ENCODE measurements at places on chromosomes 3 and 15. TPM values are rescaled to one million over a fixed set of nuclear protein-coding genes. Genes with fewer than 3 reads are reported as not detected.

Gene SLC22A13
- not detected for total RNA-seq

Gene GOLGB1
- total RNA-seq = 36.8 TPM

Gene GPR149
- total RNA-seq = 0.12 TPM

Gene SLC51B
- 0.49 TPM for total RNA-seq

Gene SPINK8
- not detected for total RNA-seq

Gene RPUSD3
- 19.1 TPM for total RNA-seq

Gene BCL2A1
- total RNA-seq = 3.2 TPM

Gene IFT80
- total RNA-seq = 7.9 TPM

Gene SPTSSB
- 3.1 TPM for total RNA-seq

Gene GPR176
- total RNA-seq = 0.32 TPM

Gene SLC38A3
- total RNA-seq = 46.5 TPM

DNA sequence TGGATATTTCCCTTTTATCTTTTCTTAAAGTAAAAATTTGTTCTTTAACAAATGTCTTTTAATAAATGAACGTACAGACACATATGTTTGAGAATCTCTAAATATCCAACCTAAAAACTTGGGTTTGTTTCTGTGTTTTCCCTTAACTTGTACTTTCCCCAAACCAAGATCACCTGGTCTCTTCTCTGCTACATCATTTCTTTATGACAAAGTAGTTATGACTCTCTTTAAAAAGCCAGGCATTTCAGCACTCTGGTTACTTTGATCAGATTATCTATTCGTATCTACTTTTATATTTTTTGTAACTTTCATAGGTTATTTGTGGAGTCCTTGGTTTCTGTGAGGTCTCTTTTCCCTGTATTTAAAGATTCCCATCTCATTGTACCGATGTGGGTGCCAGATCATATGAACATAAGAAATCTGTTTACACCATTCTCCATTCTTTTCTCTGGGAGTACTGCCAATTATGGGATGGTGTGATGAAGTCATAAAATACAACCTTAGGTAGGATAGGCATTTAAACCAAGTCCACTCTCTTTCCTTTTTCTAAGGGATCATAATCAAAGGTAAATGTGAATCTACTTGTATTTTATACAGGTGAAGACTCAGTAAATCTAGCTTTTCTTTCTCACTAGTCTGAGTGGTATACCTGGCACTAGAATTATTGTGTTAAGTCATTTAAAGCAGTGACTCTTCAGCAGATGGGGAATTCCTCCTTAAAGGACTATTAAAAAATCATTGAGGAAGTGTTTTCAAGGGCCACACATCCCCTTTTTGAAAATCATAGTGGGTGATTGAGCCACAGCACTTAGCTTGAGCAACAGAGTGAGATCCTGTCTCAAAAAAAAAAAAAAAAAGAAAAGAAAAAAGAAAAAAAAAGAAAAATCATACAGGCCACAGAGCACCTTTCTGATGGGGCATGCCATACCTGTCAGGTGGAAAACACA, 12.4 kb upstream of the NFKBIZ start:
- peaks cover 20% of the 10 kb centered on the region for H3K4me1 ChIP-seq
- no peaks in the 10 kb centered on the region for H3K27me3 ChIP-seq
- no peak for DNase-seq
- no peak overlapping the region for H3K4me3 ChIP-seq
- no peaks in the 10 kb centered on the region for H3K36me3 ChIP-seq

DNA sequence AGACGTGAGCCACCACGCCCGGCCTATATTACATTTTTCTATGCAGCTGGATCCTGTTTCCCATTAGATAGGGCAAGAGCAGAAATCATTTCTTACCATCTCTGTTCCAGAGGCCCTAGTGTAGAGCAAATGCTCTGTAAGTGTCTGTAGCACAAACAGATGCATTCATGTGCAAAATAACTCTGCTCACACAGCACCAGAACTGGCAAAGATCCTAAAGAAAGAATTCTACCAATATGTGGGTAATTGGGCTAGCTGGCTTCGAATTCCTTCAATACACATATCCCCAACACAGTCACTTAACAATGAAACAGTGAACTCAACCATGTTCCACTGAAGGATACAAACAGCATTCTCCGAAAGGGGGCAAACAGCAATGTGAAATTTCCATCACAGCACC, 32.7 kb upstream of the DCUN1D1 start:
- no peaks in the 10 kb centered on the region for H3K27me3 ChIP-seq
- H3K27ac ChIP-seq = no peak overlapping the region
- DNase-seq = no peak
- no peak overlapping the region for H3K4me3 ChIP-seq

GRCh38 chr15:48972750-48973503, 9.2 kb upstream of the SHC4 start:
- H3K27ac ChIP-seq = no peak overlapping the region
- H3K4me1 ChIP-seq = no peaks in the 10 kb centered on the region
- no peaks in the 10 kb centered on the region for H3K36me3 ChIP-seq
- peak; percentile 51 for DNase-seq

GRCh38 chr15:40941068-40941527, 12.0 kb downstream of the DLL4 start:
- no peaks in the 10 kb centered on the region for H3K27me3 ChIP-seq
- H3K4me3 ChIP-seq = peak overlapping the region; percentile 28
- DNase-seq = no peak
- peak overlapping the region; percentile 69 for H3K27ac ChIP-seq
- H3K4me1 ChIP-seq = peaks cover 14% of the 10 kb centered on the region

DNA sequence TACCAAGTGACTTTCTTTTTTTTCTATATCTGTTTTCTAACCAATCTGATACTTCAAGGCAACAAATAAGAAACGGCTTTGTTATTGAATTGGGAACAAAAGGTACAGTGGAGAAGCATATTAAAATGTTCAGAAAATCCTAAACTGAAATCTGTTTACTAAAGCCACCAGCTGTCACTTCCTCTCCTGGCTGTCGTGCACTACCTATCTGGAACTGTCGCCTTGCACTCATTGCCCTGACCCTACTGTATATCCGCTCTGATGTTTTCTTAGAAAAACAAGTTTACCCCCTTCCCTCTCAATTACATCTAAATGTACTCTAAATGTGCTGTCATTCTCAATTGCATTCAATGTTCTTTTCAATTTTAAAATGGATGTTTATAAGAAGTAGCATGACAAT, 439.8 kb upstream of the ARRDC4 start:
- H3K4me3 ChIP-seq = no peak overlapping the region
- H3K4me1 ChIP-seq = no peaks in the 10 kb centered on the region
- DNase-seq = no peak
- no peak overlapping the region for H3K27ac ChIP-seq
- no peaks in the 10 kb centered on the region for H3K36me3 ChIP-seq
- H3K27me3 ChIP-seq = no peaks in the 10 kb centered on the region

DNA sequence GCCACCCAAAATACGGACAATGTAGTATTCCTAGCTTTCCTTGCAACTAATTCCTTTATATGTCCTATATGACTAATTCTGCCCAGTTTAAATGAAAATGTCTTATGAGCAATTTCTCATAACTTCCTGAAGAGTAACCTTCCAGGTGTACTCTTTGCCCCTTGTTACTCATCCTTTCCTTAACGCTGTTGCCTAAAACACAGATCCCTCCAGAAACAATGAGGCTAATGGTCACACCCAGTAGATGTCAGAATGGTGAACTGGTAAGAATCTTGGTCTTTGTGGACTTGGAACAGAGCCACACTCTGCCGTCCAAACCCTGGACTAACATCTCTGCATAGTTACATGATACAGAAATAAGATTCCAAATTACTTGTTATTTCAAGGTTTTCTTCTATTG, 497.9 kb downstream of the IGSF11 start:
- H3K4me3 ChIP-seq = no peak overlapping the region
- no peak overlapping the region for H3K27ac ChIP-seq
- H3K4me1 ChIP-seq = no peaks in the 10 kb centered on the region
- no peaks in the 10 kb centered on the region for H3K36me3 ChIP-seq
- no peak for DNase-seq

DNA sequence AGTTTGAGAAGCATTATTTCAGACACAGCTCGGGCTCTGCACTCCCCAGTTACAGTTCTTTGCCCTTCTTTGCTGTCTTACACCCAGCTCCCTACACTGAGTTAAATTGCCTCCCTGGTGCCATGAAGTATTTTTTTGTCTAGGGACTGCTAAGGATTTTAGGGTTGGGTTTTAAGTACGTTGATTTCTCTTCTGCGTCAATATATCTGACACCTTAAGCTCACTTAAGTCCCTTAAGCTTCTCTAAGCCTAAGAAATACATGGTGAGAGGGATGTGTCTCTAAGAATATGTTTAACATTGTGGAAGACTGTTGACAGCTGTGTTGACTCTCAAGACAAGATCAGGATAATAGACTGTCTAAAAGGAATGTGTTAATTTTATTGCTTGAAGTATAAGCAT, 400.5 kb downstream of the PTPRG start:
- H3K27me3 ChIP-seq = no peaks in the 10 kb centered on the region
- no peak overlapping the region for H3K4me3 ChIP-seq
- no peak for DNase-seq
- H3K4me1 ChIP-seq = no peaks in the 10 kb centered on the region
- no peaks in the 10 kb centered on the region for H3K36me3 ChIP-seq

- no peak overlapping the region for H3K4me3 ChIP-seq
- no peaks in the 10 kb centered on the region for H3K36me3 ChIP-seq
- DNase-seq = no peak
- no peaks in the 10 kb centered on the region for H3K4me1 ChIP-seq
- no peak overlapping the region for H3K27ac ChIP-seq
These were observed 84.3 kb upstream of the PRTG start for GRCh38 chr15:55827204-55827603.

DNA sequence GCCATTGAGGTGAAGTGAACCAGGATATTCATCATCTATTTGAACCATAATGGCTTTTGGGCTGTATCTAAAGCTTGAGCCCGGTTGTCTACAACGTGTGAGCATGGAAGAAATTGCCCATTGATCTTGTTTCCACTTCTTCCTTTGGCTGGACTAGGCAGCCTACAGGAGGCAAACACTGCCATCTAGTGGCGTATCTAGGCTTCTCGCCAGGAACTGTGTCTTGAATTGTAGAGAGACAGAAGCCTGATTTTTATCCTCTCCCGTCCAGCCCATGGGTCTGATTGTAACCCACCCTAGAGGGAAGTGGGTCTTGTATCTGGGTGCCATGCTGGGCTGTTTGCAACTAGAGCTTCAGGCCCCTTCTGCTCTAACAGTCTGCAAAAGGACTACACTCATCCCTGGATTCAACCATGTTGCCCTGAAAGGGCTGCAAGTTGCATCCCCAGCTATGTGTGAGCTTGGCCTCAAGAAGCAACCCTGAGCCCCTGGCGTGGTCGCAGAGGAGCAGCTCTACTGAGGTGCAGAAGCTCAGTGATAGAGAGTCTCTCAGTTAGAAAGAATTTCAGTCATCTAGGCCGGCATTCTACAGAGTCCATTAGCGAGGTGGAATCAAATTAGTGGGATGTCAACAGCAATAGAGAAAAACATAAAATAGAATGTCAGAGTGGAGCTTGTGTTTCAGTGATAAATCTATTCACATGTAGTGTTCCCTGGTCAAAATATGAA, 170.2 kb upstream of the UMPS start:
- H3K4me1 ChIP-seq = peaks cover 6% of the 10 kb centered on the region
- H3K27ac ChIP-seq = no peak overlapping the region
- no peaks in the 10 kb centered on the region for H3K36me3 ChIP-seq
- no peaks in the 10 kb centered on the region for H3K27me3 ChIP-seq
- DNase-seq = peak; percentile 70
- no peak overlapping the region for H3K4me3 ChIP-seq

GRCh38 chr3:48748754-48749153, 31.7 kb upstream of the IP6K2 start:
- H3K27me3 ChIP-seq = no peaks in the 10 kb centered on the region
- H3K4me3 ChIP-seq = no peak overlapping the region
- no peak for DNase-seq
- peaks cover 21% of the 10 kb centered on the region for H3K36me3 ChIP-seq

DNA sequence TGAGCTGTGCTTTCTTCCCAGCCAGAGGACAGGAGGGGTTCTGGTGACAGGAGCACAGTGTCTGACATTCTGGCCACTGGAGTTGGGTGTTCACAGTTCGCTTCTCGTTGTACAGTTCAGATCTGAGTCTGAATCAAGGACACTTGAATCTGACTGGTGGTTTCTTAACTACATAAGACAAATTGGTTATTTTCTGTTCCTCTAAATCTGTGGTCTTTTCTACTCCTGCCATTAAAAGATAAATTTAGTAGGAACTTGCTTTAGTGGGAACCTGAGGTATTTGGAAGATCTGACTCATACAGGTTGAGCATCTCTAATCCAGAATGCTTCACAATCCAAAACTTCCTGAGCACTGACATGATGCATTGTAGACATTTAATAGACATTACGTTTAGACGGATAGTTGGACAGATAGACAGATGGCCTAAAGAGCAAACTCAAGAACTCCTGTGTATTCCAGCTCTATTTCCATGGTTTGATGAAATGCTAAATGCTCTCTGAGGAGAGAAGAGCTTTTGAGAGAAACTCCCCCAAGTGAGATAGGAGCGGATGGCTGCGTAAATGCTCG, 71.0 kb downstream of the CCK start:
- H3K36me3 ChIP-seq = peaks cover 27% of the 10 kb centered on the region
- no peaks in the 10 kb centered on the region for H3K4me1 ChIP-seq
- no peak overlapping the region for H3K4me3 ChIP-seq

GRCh38 chr3:13878281-13879101, 1.4 kb downstream of the WNT7A start:
- H3K27ac ChIP-seq = no peak overlapping the region
- H3K36me3 ChIP-seq = no peaks in the 10 kb centered on the region
- no peaks in the 10 kb centered on the region for H3K4me1 ChIP-seq

GRCh38 chr3:43765521-43765971, 74.8 kb downstream of the ABHD5 start:
- H3K36me3 ChIP-seq = no peaks in the 10 kb centered on the region
- no peak overlapping the region for H3K27ac ChIP-seq
- no peaks in the 10 kb centered on the region for H3K27me3 ChIP-seq
- DNase-seq = no peak

DNA sequence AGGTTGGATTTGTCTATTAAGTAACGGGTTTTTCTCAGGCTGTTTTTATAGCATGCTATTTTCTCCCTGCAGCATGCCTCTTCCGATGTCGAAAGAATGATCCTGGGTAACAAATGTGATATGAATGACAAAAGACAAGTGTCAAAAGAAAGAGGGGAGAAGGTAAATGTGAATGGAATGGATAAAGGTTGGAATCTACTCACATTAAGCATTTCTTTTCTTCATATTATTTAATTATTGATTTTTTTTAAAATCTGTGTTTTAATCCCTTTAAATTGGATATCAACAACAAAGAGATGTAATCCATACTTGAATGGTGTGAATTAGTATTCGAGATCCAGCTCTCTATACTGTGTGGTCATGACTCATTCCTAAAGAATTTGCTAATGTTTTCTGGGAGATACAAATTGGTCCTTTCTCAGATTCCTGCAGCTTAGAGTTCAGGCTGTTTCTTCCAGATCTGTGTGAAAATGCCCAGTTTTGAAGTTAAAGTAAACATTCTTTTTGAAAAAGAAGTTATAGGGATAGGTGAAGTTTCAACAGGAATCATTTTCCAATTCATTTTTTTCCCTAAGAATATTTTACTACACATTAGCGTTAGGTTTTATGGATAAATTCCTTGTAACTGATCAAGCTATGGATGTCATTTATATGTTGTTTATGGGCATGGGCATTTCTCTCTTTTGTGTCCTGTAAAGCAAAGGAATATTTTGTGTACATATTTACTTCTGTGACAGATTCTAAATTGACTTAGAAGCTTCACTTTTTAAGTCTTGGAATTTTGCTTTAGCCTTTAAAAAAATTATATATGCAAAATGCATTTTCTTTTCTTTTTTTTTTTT, 20.8 kb upstream of the APH1B start:
- no peaks in the 10 kb centered on the region for H3K4me1 ChIP-seq
- no peak overlapping the region for H3K27ac ChIP-seq
- H3K4me3 ChIP-seq = no peak overlapping the region

GRCh38 chr15:51425517-51426040, 84.1 kb downstream of the GLDN start:
- no peak for DNase-seq
- H3K36me3 ChIP-seq = no peaks in the 10 kb centered on the region
- H3K27me3 ChIP-seq = no peaks in the 10 kb centered on the region
- no peak overlapping the region for H3K4me3 ChIP-seq
- no peaks in the 10 kb centered on the region for H3K4me1 ChIP-seq
